ENCODE measurements at places on chromosomes 7 and 10.

DNA sequence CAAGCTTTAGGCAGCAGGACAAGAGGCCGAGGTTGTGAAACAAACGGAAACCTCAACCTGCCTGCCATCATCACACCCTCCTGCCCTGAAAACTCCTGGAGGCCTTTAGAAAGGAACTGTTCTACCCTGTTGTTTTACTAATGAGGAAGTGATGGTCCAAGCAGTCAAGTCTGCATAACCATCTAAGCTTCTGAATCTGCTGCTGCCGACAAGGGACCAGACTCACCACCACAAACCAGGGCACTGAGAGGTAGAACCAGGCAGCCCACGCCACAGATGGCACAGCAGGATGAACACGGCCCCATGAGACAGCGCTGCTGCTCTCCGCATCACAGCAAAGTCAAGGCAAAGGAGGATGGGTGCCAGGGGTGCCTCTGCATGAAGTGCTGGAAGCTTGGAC, 209.4 kb downstream of the CELF2 start:
- no peak for DNase-seq

GRCh38 chr10:75967491-75967890, 536.1 kb downstream of the LRMDA start:
- no peak for DNase-seq

DNA sequence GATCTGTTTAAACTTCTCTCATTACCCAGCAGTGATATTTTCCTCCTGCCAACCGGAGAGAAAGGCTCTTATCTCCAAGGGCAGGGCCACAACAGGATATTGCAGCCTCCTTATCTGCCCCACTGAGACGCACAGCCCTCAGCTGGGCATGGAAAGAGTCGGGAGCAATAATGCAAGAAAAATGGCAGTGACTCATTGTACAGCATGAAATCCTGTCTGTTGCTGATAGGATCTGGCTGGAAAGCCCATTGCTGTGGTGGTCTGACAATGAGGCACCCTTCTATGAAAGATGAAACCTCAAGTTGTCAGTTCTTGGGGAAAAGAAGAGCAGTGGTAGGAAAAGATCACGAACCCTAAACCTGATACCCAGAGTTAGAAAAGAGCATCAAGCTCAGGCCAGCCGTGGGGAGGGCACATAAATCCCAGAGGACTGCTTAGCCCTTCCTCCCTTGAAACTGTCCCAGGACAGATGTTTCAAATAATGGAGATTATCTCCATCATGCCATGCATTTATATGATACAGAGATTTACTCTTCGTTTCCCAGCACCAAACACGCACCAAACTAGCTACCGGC, 47.0 kb upstream of the FIGNL1 start:
- no peak for DNase-seq

GRCh38 chr7:9082203-9082602, 648.8 kb downstream of the NXPH1 start:
- no peak for DNase-seq

- no peak for DNase-seq
These were observed 393.6 kb downstream of the CNTNAP2 start for GRCh38 chr7:146510088-146510680.

DNA sequence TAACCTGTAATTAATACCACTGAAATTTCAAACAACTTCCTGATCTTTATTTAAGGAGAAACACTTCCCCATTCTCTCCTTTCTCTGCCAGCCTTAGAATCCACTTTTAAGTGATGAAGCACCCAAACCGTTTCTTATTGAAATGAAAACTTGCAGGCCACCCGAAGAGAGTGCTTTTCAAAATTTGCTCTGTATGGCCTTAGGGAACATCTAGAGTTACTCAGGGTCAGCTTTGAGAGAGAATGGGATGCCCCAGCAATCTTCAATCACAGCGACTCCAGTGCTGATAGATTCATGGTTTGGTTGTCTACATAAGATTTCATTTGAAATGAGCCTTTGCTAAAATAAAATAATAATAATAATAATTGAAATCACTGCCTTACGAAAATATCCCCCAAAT, 323.1 kb downstream of the PCLO start:
- DNase-seq = no peak

DNA sequence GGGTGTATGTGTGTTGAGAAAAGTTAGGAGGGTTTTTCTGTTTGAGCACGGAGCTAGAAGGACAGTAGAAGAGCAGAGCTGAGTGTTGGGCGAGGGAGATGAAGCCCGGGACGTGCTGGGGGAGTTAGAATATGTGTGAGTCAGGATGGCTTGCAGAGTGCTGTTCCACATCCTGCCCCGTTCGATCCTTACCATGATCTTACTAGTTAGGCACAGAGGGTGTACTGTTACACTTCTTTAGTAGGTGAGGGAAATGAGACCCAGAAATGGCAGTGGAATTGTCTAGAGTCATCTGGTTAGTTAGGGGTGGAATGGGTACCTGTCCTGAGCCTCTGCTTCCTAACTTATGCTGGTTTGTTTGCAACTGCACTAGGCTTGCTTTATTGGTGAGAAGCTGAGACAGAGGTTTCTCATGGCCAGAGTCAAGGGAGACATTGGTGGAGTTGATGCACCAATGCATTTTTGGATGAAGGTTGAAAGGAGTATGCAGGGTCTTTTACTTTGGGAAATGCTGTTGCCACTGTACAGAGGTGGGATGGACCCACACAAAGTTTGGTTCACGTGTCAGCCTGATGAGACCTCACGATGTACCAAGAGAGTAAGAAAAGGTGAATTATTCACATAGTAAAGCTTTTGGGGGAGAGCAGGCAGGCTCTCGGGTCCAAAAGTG, 42.4 kb downstream of the CCNY start:
- DNase-seq = no peak

DNA sequence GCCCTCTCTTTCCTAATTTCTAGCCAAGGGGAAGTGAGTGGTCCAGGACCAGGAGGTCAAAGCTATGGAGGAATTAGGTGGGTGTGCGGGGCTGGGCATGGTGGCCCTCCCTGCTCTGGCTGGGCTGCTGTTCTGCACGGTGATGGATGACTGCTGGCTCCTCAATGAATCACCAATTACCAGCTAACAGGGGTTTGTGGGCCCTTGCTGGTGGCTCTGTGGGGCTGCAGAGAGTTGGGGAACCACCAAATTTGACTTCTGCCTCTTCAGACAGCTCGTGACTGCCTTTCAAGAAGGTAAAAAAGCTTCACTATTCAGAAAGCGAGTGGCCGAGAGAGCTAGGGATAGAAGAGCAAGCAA, 35.0 kb upstream of the HABP2 start:
- no peak for DNase-seq

All from RWPE1 (cell line).